ENCODE measurements at places on chromosomes 6 and 20.

GRCh38 chr6:112659912-112660311, 312.8 kb downstream of the RFPL4B start:
- no peak for DNase-seq

- DNase-seq: no peak
These were observed 562 bp downstream of the GGT7 start for GRCh38 chr20:34871966-34872621.

DNA sequence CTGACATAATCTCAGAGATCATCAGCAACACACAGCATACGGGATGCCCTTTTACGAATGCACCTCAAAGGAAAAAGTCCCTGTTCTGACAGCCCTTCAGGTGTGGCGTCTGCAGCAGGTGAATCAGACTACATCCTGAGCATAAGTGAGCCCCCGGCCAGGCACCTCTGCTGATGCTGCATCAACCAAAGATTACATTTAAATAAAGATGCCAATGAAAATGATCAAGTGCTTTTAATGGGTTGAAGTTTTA, 58.7 kb downstream of the INSM1 start:
- no peak for DNase-seq

GRCh38 chr20:7770578-7770977, 169.7 kb downstream of the HAO1 start:
- no peak for DNase-seq

DNA sequence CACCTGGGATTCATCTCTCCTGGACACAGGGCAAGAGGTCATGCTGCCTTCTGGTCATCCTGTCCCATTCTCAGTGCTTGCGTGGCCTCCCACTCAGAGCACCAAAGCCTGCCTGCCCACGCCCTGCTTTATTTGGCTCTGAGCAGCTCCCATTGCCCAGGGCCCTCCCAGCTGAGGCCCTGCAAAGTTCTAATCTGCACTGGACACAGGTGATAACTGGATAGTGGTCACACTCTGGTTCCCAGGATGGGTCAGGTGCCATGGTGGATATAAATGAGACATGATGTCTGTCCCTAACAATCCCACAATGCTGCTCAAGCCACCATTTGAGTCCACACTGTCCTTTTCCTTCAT, 39.5 kb downstream of the CPXM1 start:
- DNase-seq: no peak

- DNase-seq: no peak
These were observed 36.8 kb downstream of the GNAS start for GRCh38 chr20:58889334-58889760.

DNA sequence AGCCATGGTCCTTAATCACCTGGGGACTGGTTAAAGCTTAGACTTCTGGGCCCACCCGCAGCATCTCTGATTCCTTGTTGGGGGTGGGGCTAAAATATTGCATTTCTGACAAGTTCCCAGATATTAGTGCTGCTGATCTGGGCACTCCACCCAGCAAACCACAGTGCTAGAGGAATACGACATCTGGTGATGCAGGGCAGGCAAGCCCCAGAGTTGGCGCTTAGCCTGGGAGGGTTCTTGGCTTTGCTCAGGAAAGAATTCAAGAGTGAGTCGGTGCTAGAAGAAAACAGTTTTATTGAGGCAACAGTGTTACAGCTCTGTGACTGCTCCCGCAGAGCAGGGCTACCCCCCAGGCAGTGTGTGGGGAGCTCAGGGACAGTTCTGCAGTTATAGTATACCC, 210.7 kb downstream of the TFAP2C start:
- DNase-seq: no peak

Measured in stimulated activated CD8-positive, alpha-beta memory T cell treated with anti-CD3 and anti-CD28 coated beads, Interleukin-4, amount 100 ng/mL, for 4 hours (primary cell).